ENCODE measurements at places on chromosomes 7 and 10.

- no peak for DNase-seq
Observed at GRCh38 chr7:54112567-54112966, 429.6 kb upstream of the VSTM2A start.

GRCh38 chr7:112748381-112748780, 41.8 kb downstream of the TMEM168 start:
- DNase-seq: no peak

DNA sequence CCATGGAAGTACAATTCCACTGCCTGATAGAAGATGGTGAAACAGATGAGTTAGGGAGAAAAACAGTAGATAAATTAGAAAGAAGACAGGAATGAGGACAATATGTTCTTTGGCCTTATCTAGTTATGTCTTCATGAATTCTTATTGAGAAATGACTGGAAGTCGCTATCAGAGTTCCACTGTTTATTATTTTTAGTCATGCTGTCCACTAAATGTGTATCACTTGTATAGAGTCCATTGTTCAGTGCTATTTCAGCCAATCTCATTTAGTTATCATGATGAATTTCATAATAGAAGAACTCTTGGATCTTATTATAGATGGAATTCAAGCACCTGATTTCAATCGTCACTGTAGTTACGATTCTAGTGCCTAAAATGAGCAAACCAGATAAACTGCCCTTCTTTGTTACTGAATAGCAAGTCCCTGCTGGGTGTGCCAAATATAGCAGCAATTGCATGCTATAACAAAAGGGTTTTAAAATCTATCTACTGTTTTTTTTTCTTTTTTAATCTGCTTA, 177.7 kb upstream of the COL1A2 start:
- no peak for DNase-seq

GRCh38 chr7:81488210-81488609, 281.6 kb downstream of the HGF start:
- DNase-seq: no peak

GRCh38 chr10:51023636-51024035, 50.7 kb upstream of the PRKG1 start:
- no peak for DNase-seq

- no peak for DNase-seq
Observed at GRCh38 chr10:35874311-35875015, 232.4 kb upstream of the FZD8 start.

GRCh38 chr10:124989526-124989925, 47.6 kb downstream of the ZRANB1 start:
- DNase-seq: no peak

DNA sequence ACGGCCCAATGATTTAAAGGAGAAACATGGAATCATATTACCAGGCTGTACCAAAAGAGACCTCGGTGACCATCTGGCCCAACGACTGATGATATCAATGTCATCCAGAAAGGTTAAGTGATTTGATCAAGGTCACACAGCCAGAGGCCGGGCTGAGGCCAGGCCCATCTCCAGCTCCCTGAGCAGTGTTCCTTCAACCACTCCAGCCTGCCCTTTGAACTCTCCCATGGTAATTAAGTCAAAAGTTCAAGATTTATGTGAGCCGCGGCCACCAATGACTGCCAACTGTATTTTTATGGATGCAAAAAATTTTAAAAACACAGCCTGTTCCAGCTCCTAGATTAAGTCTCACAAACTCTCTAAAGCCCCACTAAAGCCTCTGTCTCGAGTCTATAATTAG, 41.8 kb downstream of the FGFR2 start:
- DNase-seq: no peak

DNA sequence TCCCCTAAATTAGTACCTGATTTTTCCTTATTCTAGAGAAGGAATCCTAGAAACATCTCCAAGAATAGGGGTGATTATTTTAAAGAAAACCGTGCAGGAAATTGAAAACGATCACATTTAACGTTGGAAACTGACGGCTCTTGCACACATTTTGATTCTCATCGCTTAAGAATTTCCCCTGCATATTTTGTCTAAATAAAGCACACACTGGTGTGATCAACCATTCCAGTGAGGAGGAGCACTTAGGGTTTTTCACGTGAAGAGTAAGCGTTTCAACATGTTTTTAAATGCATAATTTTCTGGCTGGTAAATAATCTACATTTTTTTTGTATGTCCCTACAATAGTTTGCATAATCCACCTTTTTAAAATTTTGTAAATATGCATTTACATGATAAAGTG, 229.7 kb upstream of the PFKP start:
- DNase-seq: no peak

- DNase-seq: no peak
Observed at GRCh38 chr7:4959893-4960292, 906 bp upstream of the MMD2 start.

DNA sequence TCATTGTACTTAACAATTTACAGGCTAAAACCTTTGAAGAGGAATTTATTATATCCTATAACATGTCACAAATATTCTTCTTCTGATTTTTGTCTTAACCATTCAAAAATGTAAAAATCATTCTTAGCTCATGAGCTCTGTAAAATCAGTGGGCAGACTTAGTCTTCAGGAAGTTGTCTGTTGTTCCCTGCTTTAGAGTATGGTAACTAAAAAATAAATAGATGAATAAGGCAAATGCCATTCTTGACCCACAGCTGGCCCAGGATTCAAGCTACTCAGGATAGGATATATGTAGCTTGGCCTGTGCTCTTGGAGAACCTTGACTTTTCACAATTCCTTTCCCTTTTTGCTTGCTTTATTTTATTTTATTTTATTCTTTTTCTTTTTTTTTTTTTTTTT, 51.5 kb downstream of the LRRC4 start:
- no peak for DNase-seq

- DNase-seq: no peak
Observed at GRCh38 chr10:20769481-20769880, 127.6 kb downstream of the NEBL start.

DNA sequence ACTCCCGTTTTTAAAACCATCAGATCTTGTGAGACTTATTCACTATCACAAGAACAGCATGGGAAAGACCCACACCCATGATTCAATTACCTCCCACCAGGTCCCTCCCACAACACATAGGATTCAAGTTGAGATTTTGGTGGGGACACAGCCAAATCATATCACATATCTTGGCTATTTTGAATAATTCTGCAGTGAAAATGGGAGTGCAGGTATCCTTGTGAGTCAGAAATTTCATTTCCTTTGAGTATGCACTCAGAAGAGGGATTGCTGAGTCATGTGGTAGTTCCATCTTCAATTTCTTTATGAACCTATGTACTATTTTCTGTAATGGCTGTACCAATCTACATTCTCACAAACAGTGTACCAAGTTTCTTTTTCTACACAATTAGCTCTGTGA, 125.8 kb downstream of the ANKRD7 start:
- DNase-seq: no peak

DNA sequence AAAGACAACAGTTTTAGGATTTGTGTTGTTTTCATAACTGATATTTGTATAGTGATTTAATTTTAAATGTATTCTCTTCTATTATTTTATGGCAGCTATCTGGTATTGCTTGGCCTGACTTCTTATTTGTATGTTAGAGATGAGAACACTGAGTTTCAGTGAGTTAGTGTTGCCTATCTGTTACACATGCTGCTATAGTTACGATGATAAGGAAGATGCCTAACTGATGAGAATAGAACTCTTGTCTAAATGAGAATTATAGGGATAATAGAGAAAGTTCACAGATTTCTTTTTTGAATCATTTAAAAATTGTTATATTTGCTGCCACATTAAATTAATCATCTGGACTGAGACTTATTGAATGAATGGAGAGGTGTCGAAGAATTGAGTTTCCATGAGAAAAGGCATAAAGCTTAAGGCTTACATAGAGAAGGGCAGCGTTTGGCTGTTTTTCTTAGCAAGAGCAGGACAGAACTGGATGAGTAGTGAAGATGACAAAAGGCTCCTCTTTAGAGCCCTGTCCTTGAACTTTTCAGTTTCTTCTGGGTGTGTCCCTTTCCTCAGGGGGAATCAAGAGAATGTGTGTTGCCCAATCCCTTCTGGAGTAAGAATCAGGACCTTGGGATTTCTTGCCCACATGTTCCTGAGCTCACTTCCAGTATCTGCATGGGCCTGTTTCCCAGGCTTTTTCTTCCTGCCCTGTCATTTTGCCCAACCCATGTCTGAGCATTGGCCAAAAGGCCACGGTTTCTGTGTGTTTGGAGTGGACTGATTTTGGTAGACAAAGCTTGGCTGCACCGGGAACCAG, 195.6 kb upstream of the CSTF2T start:
- no peak for DNase-seq

GRCh38 chr10:10165415-10165814, 852.3 kb upstream of the CELF2 start:
- no peak for DNase-seq

GRCh38 chr10:61272781-61273180, 180.4 kb downstream of the TMEM26 start:
- no peak for DNase-seq

DNA sequence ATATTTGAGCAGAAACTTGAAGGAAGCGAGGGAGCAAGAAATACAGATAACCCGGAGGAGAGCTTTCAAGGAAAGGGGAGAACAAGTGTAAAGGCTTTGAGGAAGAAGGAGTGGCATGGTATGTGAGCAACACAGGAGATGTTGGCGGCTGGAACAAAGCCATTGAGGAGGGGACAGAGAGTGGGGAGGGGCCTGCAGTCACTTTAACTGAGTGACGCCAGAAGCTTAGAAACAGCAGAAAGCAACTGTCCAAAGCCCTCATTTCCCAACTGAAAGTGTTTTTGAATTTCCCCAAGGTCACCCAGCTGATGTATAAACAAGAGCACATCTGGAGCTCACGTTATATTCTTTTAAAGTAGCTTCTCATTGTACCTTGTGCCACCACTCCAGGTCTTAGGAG, 19.1 kb downstream of the AUTS2 start:
- DNase-seq: no peak

Data from activated CD4-positive, alpha-beta memory T cell treated with anti-CD3 and anti-CD28 coated beads for 36 hours (primary cell).